Breast epithelium (tissue), 4 donors: ENCODE measurements at places on chromosomes 5 and 9. TPM values are rescaled to one million over a fixed set of nuclear protein-coding genes. Genes with fewer than 3 reads are reported as not detected.
A peak's percentile ranks its signal among the peaks of the same experiment; 100 is the strongest.

DNA sequence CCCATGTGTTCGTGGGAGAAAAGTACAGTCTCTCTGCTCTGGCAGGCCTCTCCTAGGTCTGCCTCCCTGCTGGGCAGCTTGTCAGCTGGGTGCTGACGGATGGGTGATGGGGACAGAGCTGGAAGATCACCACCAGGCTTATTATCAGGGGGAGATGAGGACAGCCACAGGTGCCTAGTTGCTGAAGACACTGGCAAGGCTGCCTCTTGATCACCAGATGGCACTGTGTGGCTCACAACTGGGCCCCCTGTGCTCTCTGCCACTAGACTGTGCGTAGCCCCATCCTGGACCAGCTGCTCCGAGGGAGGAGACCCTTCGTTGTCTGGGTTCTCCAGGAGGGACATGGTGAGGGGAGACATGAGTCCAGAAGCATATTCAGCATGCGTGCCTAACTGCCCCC lies 73.0 kb downstream of the KIF24 start:
- no peak for DNase-seq
- H3K4me1 ChIP-seq, result peaks cover 17% of the 10 kb centered on the region
- H3K27ac ChIP-seq, result peak overlapping the region; percentile 42
- H3K36me3 ChIP-seq, result no peaks in the 10 kb centered on the region

GRCh38 chr5:81409896-81410295 lies 16.0 kb upstream of the ACOT12 start:
- H3K27ac ChIP-seq, result no peak overlapping the region
- no peaks in the 10 kb centered on the region for H3K4me1 ChIP-seq
- no peak for DNase-seq
- no peak overlapping the region for H3K4me3 ChIP-seq
- no peaks in the 10 kb centered on the region for H3K36me3 ChIP-seq

DNA sequence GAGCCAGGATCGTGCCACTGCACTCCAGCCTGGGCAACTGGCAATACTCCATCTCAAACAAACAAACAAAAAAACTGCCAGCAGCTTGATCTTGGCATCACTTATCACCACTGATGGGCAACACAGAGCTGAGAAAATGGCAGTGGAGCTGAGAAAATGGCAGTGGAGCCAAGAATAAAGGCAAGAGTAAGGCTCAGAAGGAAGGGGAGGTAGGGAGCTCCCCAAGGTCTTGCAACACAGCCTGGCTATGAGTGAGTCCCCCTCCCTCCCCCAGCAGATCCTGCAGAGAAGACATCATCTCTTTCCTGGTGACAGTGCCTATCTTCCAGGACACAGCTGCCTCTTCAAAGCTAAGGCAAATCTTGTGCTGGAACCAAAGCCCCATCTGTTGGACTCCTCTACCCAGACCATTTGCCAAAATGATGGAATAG lies 70.3 kb downstream of the UGCG start:
- H3K36me3 ChIP-seq, result no peaks in the 10 kb centered on the region
- no peak overlapping the region for H3K27ac ChIP-seq
- no peak overlapping the region for H3K4me3 ChIP-seq
- no peak for DNase-seq

- peak; percentile 71 for DNase-seq
- H3K36me3 ChIP-seq, result no peaks in the 10 kb centered on the region
- H3K27me3 ChIP-seq, result no peaks in the 10 kb centered on the region
- H3K27ac ChIP-seq, result peak within 1 kb of the TSS; percentile 68
- no peaks in the 10 kb centered on the region for H3K4me1 ChIP-seq
These were observed at the start of gene GFPT2 for GRCh38 chr5:180353048-180353979. GFPT2 (minus strand) TSS chr5:180353336; CDS start chr5:180353217, 119 bp downstream.

DNA sequence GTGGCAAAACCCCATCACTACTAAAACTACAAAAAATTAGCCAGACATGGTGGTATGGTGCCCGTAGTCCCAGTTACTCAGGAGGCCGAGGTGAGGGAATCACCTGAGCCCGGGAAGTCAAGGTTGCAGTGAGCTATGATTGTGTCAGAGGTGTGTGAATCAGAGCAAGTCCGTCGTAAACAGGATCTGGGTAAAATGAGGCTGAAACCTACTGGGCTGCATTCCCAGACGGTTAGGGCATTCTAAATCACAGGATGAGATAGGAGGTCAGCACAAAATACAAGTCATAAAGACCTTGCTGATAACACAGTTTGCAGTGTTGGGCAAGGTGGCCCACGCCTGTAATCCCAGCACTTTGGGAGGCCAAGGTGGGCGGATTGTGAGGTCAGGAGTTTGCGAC lies 1.9 kb upstream of the CLTB start:
- no peaks in the 10 kb centered on the region for H3K36me3 ChIP-seq
- no peak overlapping the region for H3K27ac ChIP-seq
- H3K4me1 ChIP-seq, result peaks cover 11% of the 10 kb centered on the region
- no peak for DNase-seq
- no peaks in the 10 kb centered on the region for H3K27me3 ChIP-seq

DNA sequence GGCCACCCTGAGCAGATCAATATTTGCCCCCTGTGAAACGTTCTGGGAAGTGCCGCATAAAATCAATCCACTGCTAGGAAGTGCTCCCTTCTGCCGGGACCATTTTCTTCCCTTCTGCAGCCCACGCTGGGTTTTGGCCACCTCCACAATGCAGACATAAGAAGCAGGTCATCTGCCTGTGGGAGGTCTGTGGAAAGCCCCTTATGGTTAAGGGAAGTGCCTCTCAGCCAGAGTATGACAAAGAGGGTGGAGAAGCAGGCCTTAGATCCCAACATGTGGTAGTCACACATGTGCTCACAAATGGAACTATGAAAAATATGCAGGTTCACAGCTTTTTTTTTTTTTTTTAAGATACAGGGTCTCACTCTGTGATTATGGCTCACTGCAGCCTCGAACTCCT lies 82.8 kb downstream of the SLC1A3 start:
- H3K36me3 ChIP-seq, result no peaks in the 10 kb centered on the region
- H3K4me1 ChIP-seq, result peaks cover 6% of the 10 kb centered on the region
- H3K4me3 ChIP-seq, result no peak overlapping the region

GRCh38 chr9:99119976-99120655 lies 15.2 kb downstream of the TGFBR1 start:
- H3K27ac ChIP-seq, result no peak overlapping the region
- no peak overlapping the region for H3K4me3 ChIP-seq
- DNase-seq, result no peak
- no peaks in the 10 kb centered on the region for H3K27me3 ChIP-seq
- H3K4me1 ChIP-seq, result no peaks in the 10 kb centered on the region

DNA sequence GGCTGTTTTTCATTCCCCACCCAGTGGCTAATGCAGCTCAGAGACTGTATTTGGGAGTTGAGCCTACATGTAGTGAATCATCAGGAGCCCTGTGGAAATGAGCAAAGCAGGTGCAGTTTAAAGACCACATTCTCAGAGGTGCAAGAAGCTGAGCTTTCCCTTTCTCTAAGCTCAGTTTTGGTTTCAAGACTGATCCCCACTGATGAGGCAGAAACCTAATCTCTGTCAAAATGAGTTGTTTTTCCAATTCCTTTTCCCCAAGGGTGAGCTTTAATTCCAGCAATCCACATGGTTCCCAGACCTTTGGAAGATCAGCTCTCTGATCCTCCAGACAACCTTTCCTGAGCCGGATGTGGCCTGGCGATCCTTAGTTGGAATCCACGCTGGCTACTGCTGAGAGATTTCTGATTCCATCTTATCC lies 420.5 kb downstream of the EBF1 start:
- H3K27me3 ChIP-seq, result no peaks in the 10 kb centered on the region
- no peak for DNase-seq
- H3K36me3 ChIP-seq, result no peaks in the 10 kb centered on the region
- H3K4me3 ChIP-seq, result no peak overlapping the region
- no peak overlapping the region for H3K27ac ChIP-seq

DNA sequence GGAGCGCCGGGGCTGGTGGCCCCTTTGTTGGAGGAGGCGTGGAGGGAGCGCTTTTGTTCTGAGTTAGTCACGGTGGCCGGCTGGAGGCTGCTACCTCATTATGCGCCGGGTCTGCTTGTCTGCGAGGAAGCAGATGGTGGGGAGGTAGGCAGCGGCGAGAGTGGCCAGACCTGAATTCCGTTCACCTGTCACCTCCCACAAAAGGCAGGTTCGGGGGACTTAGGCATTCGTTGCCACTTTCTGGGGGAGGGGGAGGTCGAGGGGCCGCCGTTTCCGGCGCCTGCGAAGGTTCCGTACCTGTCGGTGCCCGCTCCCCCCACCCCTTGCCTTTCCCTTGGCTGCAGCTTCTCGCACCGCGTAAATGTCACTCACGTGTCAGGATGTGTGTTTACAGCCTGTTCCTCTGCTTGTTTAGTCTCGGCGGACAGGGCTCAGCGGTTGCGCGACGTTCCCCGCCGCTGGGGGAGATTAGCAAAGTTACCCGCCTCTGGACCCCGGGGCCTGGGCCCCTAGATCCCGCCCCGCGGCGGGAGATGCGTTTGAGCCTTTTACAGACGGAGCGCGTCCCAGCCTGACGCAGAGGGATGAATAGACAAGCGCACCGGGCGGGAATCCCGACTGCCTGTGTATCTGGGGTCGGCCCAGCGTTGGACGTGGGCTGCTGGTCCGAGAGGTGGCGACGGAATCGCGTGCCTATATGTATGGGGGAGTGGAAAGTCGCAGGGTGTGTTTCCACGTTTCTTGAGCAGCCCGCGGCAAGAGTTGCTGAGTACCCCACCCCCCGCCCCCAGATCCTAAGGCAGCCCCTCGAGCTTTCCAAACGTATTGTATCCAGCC lies 2.7 kb upstream of the LHX2 start:
- DNase-seq, result no peak
- peaks cover 98% of the 10 kb centered on the region for H3K27me3 ChIP-seq
- H3K36me3 ChIP-seq, result no peaks in the 10 kb centered on the region
- H3K4me3 ChIP-seq, result peak overlapping the region; percentile 40
- H3K27ac ChIP-seq, result no peak overlapping the region
- H3K4me1 ChIP-seq, result no peaks in the 10 kb centered on the region

DNA sequence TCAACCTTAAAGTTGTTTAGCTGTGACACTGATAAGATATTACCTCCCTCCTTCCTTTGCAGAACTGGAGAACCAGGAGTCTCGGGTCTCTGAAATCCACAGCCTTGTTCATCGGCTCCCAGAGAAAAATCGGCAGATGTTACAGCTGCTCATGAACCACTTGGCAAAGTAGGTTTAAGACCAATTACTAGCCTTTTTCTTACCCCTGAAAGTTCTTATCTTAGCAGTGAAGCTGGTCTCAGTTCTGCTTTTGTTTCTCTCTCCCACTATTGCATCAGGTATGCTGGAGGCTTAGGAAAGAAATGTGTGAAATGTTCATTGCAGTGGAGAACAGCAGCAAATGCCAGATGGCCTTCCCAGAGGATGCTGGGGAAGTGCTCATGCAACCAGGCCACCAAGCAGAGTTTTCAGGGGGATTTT lies 287.4 kb downstream of the ARHGAP26 start:
- no peak for DNase-seq
- no peak overlapping the region for H3K4me3 ChIP-seq
- no peaks in the 10 kb centered on the region for H3K36me3 ChIP-seq
- H3K27ac ChIP-seq, result no peak overlapping the region

- H3K27me3 ChIP-seq, result no peaks in the 10 kb centered on the region
- H3K4me3 ChIP-seq, result no peak overlapping the region
- DNase-seq, result no peak
- H3K36me3 ChIP-seq, result no peaks in the 10 kb centered on the region
- no peaks in the 10 kb centered on the region for H3K4me1 ChIP-seq
These were observed 259.4 kb downstream of the PLK2 start for GRCh38 chr5:58200451-58200850.

GRCh38 chr5:128228008-128228407 lies 144.4 kb downstream of the SLC12A2 start:
- H3K4me1 ChIP-seq, result no peaks in the 10 kb centered on the region
- no peaks in the 10 kb centered on the region for H3K36me3 ChIP-seq
- DNase-seq, result no peak

DNA sequence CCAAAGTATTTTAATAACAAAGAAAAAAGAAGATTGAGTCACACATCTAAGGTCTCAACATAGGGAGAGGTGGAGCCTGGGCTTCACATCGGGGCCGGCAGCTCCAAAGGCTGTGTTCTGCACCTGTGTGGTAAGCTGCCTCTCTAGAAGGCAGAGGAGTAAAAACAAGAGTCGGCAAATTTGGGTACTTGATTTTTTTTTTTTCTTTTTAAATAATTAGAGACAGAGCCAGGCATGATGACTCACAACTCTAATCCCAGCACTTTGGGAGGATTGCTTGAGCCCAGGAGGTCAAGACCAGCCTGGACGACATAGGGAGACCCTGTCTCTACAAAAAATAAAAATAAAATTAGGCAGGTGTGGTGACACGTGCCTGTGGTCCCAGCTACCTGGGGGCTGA lies 4.7 kb downstream of the URM1 start:
- no peak for DNase-seq
- no peak overlapping the region for H3K4me3 ChIP-seq
- peaks cover 5% of the 10 kb centered on the region for H3K4me1 ChIP-seq
- H3K36me3 ChIP-seq, result no peaks in the 10 kb centered on the region

DNA sequence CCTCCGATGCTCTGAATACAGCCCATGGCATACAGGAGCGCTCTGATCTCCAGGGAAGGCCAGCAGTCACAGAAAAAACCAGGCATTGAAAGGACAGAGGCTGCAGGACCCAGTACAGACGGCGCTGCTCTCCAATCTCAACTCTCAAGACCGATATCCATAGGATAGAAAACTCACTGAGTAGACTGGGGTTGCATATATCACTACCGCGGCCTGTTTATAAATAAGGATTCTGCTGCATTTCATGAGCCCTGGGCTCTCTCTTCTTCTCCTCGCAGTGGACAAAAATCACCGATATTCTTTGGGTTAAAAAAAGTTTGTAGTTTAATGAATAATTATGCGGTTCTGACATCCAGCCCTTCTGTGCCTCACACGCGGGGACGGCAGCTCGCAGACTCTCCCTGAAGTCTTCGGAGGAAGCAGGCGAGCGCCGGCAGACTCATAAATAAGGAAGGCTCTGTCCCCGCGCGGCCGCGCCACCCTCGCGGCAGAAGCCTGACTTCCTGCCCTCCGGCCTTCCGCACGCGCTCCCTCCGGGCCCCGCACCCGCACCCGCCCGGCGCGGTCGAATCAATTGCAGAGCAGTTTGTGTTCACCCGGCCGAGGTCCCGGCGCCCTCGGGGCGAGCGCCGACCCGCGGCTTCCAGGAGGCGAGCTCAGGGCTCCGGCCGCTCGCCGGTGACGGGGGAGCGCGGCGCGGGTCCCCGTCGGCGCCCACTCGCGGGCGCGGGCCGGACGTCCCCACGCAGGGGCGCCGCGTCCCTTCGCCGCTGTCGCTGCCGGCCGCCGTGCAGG lies at the start of gene FAM78A:
TSS of gene FAM78A (minus strand) at position 417 of the 795 bp plus-strand sequence. CDS start at position 86, 331 bp downstream.
- H3K27ac ChIP-seq, result peak within 1 kb of the TSS; percentile 75
- H3K36me3 ChIP-seq, result no peaks in the 10 kb centered on the region
- H3K4me3 ChIP-seq, result peak within 1 kb of the TSS; percentile 90
- no peak for DNase-seq

- no peaks in the 10 kb centered on the region for H3K27me3 ChIP-seq
- no peak for DNase-seq
- H3K36me3 ChIP-seq, result no peaks in the 10 kb centered on the region
- no peak overlapping the region for H3K4me3 ChIP-seq
- no peaks in the 10 kb centered on the region for H3K4me1 ChIP-seq
- H3K27ac ChIP-seq, result no peak overlapping the region
These were observed 12.9 kb upstream of the SLCO6A1 start for GRCh38 chr5:102511666-102512065.

GRCh38 chr5:170300361-170301013 lies 2.9 kb upstream of the LCP2 start:
- no peaks in the 10 kb centered on the region for H3K36me3 ChIP-seq
- H3K27ac ChIP-seq, result no peak overlapping the region
- no peak for DNase-seq
- no peaks in the 10 kb centered on the region for H3K4me1 ChIP-seq

SHISAL2B gene
- not detected for total RNA-seq

CLK4 gene
- total RNA-seq, result 39.0 TPM

F12 gene
- 0.64 TPM for total RNA-seq

FBP1 gene
- total RNA-seq, result 41.1 TPM

TAF11L13 gene
- not detected for total RNA-seq

GFI1B gene
- not detected for total RNA-seq

JAKMIP2 gene
- 0.64 TPM for total RNA-seq

PLGRKT gene
- total RNA-seq, result 26.2 TPM

CDK5RAP2 gene
- total RNA-seq, result 77.4 TPM

LCN1 gene
- not detected for total RNA-seq

HK3 gene
- 2.5 TPM for total RNA-seq
